Activated CD4-positive, alpha-beta T cell treated with anti-CD3 and anti-CD28 coated beads, Interleukin-2, amount 50 U/mL, for 4 hours (primary cell): ENCODE measurements at places on chromosomes 2 and 18.
A peak's percentile ranks its signal among the peaks of the same experiment; 100 is the strongest.

GRCh38 chr2:173652767-173653431 is 298.2 kb downstream of the CDCA7 start:
- DNase-seq, result no peak

DNA sequence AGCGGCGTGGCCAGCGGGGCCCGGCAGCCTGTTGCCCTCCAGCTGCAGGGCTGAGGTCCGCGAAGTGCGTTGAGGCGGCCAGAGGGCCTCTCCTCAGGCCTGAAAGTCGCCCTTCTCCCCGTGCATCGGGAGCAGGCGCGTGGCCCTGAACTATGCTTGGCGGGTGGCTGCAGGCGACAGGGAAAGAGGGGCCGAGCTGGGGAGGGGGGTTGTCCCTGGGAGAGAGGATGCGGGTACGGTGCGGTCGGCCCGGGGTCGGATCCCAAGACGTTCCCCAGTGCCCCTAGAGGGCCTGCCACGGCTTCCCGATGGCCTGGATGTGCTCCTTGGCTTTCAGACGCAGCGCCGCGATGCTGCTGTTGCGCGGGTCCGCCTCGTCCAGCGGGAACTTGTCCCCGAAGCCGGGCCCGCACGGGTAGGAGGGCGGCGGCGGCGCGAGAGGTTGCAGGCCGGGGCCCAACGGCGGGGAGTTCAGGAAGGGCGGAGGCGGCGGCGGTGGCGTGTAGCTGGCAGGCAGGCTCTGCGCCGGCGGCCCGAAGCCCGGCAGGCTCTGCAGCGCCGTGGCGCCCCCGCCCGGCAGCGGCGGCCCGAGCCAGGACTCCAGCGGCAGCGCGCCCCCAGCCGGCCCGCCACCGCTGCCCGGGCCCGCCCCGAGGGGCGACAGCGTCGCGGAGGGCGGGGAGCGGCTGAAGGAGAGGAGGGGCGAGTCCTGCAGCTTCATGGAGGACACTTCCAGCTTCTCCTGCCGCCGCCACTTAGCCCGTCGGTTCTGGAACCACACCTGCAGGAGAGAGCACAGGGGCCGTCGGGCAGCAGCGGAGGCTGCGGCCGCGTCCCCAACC is 4.3 kb downstream of the RAX start:
- DNase-seq, result no peak

GRCh38 chr2:25369439-25369838 is 27.7 kb upstream of the DNMT3A start:
- DNase-seq, result no peak

DNA sequence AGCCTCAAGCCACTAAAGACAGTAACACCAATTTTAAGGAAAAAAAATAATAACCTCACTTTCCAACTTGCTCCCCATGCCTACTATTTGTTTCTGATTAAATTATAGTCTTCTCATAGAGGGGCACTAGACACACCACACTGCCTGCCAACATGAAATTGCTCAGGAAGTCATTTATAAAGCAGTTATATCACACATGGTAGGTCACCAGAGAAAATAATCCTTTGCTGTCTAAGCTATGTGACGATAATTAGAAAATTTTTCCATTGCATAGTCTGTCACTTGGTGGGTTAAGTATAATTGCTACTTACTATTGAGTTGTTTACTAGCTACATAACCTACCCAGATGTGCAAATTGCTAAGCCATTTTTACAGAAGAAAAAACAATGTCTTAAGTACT is 85.2 kb downstream of the INO80D start:
- DNase-seq, result no peak

DNA sequence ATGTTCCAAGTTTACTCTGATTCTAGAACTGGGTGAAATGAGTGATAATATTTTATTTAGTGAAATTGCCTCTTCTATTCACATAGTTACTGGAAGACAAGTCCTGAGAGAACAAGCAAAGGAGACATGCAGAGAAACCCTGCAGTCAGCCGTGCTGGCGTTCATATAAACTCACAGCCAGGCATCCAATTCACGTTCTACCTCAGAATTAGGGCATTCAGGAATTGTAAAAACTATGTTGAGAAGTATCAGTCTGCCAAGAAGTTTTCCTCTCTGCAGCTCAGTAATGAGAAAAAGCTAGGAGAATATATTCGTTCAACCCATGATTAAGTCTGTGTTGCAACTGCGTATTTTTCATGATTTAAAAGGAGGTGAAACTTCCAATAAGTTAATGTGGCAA is 156.2 kb upstream of the DSEL start:
- DNase-seq, result no peak

DNA sequence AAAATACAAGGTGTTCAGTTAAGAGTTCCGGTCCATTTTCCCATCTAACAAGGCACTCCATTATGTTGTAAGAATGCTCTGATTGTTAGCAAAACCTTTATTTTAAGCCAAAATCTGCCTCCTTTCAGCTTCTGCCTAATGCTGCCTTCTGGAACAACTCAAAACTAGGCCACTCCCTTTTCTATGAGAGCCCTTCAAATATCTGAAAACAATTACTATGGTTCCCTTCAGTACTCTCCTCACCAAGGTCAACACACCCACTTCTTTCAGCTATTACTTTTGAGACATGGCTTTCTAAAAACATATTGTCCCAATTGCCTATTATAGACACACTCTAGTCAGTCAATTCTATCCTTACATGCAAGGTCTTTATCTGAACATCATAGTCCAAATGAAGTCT is 429.4 kb downstream of the ERBB4 start:
- DNase-seq, result no peak

DNA sequence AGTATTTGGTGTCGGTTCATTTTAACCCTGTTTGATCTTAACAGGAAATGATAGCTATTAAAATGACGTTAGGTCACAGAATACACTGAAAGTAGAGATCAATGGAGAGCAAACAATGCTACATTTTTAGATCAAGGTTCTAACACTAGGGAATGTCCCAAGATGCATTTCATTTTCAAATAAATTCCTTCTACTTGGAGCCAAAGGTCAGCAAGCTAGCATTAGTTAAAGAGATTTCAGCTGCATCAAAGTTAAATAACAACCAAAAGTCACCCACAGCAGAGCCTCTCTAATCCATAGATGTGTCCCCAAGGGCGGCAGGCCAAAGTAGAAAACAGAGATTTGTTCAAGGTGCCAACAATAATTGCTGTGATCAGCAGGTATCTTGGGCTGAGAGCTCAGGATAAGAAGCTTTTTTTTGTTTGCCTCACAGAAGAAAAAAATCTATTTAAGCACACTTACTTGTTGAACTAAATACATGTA is 1233.6 kb upstream of the TMEFF2 start:
- no peak for DNase-seq

DNA sequence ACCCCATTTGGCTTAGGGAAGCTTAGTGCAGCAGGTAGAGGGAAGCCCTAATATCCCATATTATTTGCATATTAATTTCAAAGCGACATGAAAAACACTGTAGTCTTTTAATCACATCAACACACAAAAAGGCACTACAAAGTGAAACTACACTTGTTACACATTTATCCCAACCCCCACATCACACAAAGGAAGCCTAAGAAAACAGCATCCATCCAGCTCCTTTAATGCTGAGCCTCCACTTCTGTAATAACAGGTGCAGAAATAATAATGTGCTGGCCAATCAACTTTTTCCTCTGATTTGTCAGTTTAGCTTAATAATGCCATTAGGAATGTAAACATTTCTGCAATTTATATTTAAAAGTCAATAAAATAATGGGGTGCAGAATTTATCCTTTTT is 274.0 kb downstream of the TCF4 start:
- no peak for DNase-seq

DNA sequence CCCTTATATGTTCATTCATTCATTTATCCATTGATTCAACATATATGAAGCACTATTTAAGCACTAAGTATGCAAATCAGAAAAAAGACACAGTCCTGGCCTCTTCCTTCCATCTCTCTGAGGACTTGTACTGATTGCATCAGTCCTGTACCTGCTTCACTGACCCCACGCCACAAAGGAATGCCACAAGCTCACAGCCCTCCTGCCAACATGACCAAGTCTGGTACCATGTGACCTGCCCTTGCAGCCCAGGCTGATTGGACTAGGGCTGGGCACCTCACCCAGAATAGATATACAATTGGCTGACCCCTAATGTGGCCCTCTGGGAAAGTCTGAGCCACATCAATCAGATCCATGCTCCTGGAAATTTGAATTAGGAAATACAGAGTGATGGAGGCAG is 196.6 kb downstream of the AGPS start:
- no peak for DNase-seq

GRCh38 chr2:44897406-44897805 is 44.1 kb upstream of the SIX3 start:
- no peak for DNase-seq

GRCh38 chr2:167271932-167272331 is 383.7 kb downstream of the XIRP2 start:
- DNase-seq, result no peak

- peak; percentile 67 for DNase-seq
Measured at GRCh38 chr2:30147715-30148610, 1.2 kb downstream of the YPEL5 start.
